Hypothalamus (tissue), 51 donors: ENCODE measurements at places on chromosomes 12 and 14.

DNA sequence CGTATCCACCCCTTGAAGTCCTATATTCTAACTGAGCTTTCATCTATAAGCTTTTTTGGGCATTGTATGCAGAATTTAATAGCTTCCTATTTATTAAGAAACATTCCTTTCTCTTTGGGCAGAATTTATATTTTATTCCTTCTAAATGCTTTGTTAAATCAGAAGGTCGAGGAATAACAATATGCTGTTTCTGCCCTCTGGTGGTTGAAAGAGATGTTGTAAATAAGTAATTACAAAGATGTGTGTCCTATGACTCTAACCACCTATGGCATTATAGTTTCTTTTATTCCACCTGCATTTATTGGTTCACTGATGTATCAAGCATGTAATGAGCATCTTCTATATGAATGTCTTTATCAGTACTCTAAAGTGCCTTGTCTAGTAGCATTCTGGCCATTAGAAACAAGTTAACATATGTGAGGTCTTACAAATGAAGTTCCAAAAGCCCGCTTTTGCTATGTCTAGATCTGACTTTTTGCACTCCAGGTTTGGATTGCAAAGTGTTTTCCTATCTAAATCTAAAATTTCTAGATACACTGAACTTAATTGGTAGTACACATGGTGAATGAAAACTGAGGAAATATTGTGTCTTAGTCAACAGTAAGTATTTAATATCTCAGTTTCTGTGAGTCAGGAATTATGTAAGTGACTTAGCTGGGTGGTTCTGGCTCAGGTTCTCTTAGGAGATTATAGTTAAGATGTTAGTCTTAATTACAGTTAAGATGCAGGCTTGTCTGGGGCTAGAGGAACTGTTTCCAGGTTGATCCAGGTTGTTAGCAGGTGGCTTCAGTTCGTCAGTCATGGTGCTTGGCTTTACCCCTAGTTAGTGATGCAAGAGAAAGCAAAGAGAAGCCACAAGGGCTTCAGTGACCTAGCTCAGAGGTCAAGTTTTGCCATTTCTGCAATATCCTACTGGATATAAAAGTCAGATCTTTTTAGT, 57.5 kb downstream of the PLEKHA5 start:
- DNase-seq: no peak

GRCh38 chr12:4011597-4011996, 138.4 kb upstream of the PARP11 start:
- no peak for DNase-seq

DNA sequence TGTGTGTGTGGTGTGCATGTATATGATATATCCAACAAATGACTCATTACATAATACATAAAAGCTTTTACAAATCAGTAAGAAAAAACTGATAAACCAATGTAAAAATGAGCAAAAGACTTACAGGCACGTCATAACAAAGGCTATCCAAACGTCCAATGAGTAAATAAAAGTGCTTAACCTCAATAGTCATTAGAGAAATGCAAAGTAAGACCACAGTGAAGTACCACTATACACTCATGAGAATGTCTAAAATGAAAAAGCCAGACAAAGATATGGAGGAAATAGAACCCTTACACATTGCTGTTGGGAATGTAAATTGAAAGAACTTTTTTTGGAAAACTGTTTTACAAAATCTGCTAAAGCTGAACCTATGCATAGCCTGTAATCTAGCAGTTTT, 7.8 kb downstream of the ABCD2 start:
- DNase-seq: no peak

GRCh38 chr12:112887550-112887949, 19.2 kb upstream of the OAS1 start:
- no peak for DNase-seq

DNA sequence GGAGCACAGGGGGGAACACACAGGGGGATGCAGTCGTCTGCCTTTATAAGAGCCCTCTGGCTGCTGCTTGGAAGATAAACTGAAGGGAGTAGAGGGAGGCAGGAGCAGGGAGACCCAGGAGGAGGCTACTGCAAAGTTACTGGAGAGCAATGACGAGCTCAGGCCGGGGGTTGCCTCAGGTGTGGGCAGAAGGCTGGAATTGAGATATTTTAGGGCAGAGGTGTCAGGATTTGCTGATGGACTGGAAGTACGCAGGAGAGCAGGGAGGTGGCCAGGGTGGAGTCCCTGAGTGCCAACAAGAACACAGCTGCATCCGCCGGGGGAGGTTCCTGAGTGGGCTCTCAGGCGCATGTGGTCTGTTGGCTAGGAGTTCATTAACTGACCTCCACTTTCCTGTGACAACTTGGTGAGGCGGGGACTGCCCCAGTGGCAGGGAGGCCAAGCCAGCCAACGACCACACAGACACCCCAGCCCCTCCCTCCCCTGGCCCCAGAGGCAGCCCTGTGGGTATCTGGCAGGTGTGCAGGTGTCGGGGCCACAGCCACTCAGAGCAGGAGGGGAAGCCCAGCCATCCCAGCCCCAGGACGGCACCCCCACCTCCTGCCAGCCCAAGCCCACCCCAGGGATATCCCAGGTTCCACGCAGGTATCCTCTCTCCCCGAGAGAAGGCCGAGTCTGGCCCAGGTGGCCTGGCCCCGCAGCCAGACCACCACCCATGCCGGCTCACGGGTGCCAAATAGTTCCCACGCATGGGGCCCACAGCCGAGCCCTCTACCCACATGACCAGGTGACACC, 85.4 kb downstream of the NCOR2 start:
- no peak for DNase-seq

- DNase-seq: no peak
Measured at GRCh38 chr12:50082644-50083043, 2.5 kb upstream of the SMARCD1 start.

- no peak for DNase-seq
Measured at GRCh38 chr14:29054119-29054518, 287.5 kb downstream of the FOXG1 start.

DNA sequence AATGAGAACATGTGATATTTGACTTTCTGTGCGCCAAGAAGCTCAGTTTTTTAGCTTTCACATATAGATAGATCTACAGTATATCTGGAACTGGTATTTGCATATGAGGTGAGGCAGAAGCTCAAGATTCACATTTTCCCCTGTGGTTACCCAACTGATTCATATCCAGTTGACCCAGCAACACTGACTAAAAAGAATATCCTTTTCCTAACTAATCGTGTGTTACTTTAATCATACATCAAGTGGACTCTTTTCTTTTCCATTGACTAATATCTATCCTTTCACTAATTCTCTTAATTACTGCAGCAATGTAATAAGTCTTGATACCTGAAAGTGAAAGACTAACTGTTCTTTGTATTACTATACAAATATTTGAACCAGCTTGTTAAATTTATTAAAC, 236.1 kb downstream of the AEBP2 start:
- DNase-seq: no peak

DNA sequence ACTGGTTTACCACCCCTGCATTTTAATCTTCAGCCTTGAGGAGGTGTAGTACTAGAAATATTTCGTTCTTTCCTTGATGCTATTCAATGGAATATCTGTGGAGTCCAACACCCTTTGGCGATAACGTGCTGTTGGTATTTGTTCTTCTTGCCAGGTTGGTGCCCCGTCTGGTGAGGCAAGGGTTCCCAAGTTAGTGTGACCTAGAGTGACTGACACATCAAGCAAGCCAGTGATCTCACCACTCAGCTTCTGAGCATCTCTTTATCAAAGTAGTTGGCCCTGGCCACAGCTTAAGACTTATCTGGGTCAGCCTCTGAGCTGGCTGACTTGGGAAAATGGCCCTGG, 60.2 kb downstream of the PLXNC1 start:
- DNase-seq: no peak

- DNase-seq: no peak
Measured at GRCh38 chr14:103510724-103511693, 11.6 kb downstream of the CKB start.

DNA sequence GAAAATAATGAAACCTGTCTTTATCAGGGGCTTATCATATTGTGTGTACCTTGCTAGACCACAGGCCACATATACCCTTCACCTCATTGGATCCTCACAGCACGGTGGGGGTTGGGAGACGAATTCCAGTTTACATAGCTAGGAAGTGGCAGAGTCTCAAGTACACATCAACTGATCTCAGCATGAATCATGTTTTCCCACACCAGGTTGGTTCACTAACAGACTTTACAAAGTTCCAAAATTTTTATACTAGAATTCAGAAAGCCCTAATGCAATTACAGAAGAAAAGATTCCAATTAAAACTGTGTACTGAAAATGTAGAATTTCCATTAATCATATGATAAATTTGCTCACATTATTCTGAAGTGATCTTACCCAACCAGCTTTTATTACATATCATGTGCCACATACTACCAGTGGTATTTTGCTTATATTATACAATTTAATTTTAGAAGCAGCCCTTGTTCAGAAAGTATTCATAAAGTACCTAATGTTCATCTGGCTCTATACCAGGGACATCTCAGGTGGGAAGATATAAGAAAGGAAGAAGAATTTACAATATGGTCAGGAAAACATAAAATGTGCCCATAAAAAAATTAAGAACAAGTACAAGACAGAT, 196.2 kb downstream of the ITPR2 start:
- DNase-seq: no peak

DNA sequence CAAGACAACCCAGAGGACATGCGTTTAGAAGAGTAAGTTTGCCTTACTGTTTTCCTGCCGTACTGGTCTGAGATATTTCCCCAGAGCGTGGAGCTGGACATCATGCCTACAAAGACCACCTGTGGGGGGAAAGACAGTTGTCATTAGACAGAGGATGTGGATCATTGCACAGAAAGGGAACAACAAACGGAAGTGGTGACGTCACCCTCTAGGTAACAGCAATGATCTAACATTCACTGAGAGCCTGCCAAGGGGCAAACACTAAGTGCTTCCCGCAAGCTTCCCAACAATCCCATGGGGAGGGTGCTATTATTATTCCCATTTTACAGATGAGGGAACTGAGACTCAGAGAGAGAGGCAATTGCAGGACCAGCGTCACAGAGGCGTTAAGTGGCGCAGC, 48.5 kb downstream of the SVOP start:
- no peak for DNase-seq

DNA sequence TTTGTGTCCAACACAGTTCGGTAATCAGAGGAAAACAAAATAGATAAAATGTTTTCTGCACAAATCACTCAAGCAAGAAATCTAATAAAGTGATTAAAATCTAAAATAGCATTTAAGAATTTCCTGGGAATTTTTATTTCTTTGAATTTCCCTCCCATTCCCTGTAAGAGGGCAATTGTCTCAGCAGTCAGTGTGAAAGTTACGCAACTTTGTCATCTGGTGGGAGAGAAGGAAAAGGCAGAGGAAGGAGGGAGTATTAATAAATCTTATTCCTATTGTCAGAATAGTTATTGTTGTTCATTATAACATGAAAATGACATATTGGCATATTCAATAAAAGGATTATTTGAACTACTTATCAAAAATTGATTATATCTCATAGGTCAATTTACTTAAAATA, 464.9 kb downstream of the PRKD1 start:
- DNase-seq: no peak

- no peak for DNase-seq
Measured at GRCh38 chr12:16165506-16165905, 112.0 kb downstream of the SLC15A5 start.

GRCh38 chr12:15038137-15038536, 65.3 kb downstream of the PDE6H start:
- DNase-seq: no peak

GRCh38 chr14:45112896-45113781, 21.1 kb downstream of the FKBP3 start:
- no peak for DNase-seq

GRCh38 chr14:103141117-103141796, 18.0 kb downstream of the TNFAIP2 start:
- DNase-seq: no peak

GRCh38 chr12:104638218-104638850, 181.6 kb downstream of the CHST11 start:
- no peak for DNase-seq

DNA sequence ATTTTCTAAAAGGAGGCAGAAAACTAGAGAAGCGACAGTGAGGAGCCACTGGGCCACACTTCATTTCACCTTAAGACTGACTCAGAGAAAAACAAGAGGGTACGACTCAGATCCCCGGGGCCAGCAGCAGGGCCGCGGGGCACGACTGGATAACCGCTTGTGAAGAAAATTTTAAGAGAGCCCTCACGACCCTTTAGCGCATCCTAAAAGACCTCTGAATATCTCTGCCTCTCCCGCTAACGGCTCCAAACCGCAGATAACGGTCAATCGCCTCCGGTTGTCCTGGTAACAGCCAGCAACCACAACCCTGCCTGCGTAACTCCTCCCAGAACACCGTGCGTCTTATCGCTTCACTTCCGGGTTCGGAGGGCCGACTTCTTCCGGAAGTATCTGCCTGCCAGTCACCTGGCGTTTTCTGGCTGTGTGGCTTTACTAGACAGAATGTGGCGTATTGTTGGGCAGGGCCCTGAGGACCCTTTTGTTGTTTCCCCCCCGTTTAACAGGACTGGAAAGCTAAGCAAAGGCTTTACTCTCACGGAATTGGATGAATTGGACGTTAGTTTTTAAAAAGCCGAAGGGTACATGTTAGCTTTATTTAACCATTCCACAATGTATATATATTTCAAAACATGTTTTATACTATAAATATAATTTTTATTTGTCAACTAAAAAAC, 5.4 kb upstream of the ATP23 start:
- DNase-seq: peak; percentile 89

DNA sequence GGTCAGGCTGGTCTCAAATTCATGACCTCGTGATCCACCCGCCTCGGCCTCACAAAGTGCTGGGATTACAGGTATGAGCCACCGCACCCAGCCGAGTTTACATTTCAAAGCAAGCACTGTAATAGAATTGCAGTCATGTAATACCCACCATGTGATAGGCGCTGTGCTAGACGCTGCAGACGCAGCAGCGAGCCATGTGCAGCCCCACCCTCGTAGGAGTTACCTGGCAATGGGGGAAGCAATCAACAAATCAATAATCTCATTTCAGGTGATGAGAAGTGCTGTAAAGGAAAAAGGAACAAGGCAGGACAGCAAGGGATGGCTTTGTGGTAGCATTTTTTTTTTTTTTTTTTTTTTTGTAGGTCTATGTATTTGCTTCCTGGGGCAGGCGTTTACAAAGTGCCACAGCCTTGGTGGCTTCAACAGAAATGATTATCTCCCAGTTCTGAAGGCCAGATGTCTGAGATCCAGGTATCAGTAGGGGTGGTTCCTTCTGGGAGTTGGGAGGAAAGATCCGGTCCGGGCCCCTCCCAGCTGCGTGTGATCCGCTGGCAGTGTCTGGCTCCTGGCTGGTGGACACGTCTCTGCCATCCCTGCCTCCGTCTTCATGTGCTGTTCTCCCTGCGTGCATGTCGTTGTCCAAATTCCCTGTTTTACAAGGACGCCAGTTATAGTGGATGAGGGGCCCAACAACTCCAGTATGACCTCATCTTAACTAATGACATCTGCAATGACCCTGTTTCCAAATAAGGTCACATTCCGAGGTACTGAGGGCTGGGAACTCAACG, 72.8 kb downstream of the TNFAIP2 start:
- DNase-seq: no peak

DNA sequence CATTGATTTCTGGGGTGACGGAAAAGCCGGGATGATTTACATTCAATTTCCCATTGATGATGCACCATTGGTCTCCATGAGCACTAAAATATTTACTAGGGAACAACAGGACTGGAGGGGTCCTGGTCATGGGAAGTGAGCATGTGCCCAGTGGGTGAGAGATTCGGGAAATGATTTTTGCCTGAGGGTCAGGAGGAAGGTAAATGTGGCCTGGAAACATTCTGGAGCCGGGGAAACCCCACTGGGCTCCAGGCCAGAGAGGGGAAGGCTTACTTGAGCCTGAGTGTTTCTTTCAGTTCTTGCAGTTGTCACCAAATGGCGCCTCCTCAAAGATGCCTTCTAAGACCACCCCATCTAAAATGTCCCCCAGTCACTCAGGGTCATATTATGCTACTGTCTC, 532.3 kb upstream of the TBX3 start:
- DNase-seq: no peak
